Thoracic aorta (tissue), 2 donors: ENCODE measurements at places on chromosomes 2 and 18.

DNA sequence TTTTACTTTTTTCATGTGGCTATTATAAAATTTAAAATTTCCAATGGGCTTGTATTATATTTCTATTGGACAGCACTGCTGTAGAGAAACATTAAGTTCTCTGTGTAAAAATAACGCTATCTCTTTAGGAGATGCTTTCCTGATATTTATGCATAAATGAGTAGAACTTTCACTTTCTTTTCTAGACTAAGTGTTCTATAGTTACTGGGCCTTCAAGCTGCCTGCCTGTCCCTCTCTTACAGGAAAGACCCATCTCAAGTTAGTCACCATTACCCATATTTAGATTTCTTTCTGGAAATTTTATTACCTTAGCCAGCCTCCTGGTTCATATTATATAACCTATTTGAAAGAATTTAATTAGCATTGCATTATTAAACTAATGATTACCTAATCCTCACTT, 4.8 kb downstream of the ITGA4 start:
- DNase-seq: no peak

DNA sequence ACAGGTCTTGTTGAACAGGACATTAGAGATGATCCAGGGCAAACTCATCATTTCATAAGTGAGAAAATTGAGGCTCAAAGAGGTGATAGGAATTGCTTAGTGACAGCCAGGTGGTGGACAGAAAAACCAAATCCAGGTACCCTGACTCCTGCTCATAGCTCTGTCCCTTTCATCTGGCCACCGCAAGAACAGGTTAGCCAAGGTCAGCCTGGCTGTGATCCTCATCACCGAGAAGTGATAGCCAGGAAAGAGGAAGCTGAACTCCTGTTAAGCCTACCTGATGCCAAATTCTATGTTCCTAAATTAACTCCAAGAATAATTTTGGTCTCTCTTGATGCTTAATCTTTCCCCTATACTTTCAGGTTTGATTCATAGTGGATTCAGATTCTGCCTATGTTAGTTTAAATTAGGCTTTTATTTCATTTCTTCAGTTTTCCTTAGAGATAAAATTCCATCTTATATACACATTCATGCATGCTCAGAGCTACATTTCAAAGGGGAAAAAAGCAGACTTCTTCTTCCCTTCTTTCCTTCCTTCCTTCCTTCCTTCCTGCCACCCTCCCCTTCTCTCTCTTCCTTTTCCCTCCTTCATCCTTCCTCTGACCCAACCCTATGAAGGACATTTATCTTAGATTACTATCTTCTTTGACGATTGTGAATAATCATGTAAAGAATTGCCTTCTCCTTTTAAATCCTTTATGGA, 17.3 kb upstream of the CRIM1 start:
- DNase-seq: no peak

- DNase-seq: no peak
Observed at GRCh38 chr18:12038082-12038638, 55.5 kb upstream of the ANKRD62 start.

DNA sequence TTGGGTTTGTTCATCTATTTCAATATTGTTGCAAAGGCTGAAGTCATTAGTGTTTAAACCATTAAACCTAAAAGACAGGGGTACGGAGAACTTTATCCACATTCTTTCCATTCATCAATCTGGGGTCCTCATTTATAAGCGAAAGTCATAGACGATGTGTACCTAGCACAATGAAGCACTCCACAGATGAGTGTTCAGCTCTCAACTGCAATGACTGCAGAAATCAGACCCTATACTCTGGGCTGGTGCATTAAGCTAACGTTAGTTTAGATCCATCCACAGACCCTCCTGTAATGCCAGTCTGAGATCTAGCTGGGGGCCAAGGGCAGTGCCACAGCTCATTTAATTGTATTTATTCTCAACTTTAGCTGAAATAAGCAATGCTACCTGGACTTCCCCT, 155.2 kb downstream of the AFF3 start:
- DNase-seq: no peak

GRCh38 chr2:1277634-1278033, 135.6 kb upstream of the TPO start:
- no peak for DNase-seq

DNA sequence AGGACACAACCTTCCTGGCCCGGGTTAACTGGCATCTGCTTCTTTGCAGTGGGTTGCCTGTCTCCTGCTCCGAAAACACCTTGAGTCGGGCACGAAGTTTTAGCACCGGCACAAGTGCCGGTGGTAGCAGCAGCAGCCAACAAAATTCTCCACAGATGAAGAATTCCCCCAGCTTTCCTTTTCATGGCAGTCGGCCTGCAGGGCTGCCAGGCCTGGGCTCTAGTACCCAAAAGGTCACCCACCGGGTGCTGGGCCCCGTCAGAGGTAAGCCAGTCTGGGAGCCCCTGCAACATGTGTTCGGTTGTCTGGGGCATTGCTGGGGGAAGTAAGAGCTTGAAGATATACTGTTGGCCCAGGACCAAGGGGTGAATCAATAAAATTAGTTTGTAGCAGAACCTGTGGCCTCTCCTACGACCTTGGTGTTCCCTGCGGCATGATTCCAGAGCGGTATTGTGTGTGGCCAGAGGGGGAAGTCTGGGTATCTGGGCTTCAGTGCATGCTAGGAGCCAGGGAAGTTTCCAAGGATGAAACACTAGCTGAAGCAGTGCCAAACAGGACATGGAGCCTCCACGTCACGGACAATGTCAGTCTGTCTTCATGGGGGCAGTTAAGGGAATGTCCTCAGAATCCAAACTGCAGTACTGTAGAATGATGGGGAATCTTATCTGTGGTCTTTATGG, 7.8 kb downstream of the AGBL5 start:
- DNase-seq: no peak

DNA sequence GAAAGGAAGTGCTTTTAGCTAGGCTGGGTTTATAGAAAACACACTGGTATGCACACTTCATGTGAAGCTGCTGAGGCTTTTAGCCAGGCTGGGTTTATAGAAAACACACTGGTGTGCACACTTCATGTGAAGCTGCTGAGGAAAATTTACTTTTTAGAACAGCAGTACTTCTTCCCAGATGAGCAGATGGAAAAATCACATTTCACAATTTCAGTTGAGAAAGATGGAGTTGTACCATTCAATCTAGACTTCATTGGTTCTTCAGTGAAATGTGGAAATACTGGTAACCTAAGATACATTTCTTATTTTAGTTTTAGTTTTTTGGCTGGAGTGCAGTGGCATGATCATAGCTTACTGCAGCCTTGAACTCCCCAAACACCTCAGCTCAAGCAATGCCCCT, 11.1 kb downstream of the SNTG2 start:
- DNase-seq: no peak

DNA sequence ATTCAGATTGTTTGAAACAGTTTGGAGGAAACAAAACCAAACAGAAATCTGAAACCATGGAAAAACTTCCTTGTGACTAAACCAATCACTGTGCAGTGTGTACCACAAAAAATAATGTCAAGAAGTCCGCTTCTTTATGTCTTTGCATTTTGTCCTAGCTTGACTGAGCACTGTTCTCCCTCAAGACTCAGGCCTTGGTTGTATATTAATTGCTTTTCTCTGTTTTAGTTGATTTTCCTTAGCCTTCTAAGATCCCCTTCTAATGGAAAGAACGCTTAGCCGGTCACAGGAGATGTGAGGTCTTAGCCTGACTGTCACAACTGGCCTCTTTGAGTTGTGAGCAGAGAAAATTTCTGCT, 56.6 kb downstream of the LCLAT1 start:
- DNase-seq: no peak

DNA sequence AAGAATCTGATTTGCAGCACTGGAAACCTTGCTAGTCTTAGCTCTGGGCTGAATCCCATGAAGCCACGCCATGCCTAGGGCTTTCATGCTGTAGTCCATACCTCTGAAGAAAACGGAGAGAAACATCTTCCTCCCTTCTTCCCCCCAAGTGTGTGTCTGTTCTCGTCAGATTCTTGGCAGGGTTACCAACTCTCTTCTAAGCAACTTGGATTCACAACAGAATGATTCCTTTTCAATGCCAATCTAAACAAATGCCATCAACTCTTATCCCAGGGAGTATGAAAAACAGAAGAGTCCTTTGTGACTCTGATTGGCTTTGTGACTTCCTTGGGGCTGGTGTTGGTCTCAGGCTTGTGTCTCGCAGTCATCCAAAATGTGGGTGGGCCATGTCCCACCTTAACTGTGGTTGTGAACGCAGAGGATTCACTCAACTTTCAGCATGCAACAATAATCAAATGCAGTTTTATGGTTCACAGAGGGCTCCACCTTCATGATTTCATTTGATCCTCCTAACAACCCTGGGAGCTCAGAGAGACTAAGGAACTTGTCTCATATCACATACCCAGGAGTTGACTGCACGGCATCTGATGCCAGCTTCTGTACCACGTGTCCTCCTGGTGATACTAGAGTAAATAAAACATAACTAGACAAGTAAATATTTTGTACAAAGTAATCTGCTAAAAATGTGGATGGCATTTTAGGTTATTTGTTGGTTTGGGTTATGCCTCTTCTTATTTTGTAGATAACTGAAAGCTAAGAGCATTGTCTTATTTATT, 186.0 kb upstream of the TNP1 start:
- no peak for DNase-seq

DNA sequence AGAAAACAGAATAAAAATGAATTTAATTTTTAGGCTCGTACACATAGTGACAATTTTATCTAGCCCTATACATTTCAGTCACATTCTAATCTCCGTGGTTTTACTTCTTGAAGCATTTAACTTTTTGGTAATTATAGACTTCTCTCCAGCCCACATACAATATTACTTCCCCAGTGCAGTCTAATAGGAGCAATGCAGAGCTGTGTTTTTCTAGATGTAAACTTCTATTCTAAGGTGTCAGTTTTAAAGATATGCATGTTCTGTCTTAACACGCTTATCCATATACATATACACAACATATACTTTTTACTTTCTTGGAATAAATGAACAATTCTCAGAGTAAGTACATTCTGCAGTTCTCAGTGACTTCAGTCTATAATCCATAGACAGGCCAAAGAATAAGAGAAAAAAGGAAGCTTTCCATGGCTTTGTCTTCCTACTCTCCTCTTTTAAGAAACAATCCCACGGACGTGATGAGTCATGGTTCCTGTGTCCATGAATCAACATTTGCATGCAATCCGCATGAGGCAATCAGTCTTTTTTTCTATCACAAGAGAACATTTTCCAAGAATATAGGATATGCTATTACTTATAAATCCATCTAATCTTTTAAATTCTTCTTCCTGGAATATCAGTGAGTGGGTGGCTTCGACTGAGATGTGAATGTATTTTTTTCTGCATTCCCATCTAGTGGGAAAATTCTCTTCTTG, 42.8 kb downstream of the CCDC102B start:
- DNase-seq: no peak

- DNase-seq: no peak
Observed at GRCh38 chr2:1799174-1799573, 54.9 kb upstream of the PXDN start.

DNA sequence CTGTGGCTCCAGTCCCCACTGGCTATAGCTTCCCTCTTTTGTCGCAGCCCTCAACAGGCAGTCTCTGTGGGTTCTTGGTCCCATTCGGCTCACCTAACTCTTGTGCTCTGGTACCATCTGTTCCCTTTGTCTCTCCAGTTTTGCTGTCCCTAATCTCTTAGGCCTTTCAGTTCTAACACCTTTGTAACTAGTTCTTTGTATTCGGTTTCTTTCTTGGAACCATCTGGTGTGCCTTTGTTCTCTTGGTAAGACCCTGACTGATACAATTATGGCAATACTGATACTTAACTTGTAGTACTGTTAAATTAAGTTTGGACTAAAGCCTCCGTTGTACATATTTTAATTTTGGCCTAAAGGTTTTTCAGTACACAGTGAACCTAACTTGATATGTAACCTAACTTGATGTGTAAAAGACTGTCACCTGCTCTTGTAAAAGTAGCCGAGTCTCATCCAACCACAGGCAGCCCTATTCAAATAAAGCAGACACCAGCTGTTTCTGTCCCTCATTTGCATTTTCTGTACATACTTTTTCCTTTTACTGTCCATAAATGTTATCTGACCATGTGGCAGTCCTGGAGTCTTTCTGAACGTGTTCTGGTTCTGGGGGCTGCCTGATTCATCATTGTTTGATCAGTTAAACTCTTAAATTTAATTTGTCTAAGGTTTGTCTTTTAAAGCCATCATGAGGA, 4.8 kb upstream of the MRPL44 start:
- no peak for DNase-seq

DNA sequence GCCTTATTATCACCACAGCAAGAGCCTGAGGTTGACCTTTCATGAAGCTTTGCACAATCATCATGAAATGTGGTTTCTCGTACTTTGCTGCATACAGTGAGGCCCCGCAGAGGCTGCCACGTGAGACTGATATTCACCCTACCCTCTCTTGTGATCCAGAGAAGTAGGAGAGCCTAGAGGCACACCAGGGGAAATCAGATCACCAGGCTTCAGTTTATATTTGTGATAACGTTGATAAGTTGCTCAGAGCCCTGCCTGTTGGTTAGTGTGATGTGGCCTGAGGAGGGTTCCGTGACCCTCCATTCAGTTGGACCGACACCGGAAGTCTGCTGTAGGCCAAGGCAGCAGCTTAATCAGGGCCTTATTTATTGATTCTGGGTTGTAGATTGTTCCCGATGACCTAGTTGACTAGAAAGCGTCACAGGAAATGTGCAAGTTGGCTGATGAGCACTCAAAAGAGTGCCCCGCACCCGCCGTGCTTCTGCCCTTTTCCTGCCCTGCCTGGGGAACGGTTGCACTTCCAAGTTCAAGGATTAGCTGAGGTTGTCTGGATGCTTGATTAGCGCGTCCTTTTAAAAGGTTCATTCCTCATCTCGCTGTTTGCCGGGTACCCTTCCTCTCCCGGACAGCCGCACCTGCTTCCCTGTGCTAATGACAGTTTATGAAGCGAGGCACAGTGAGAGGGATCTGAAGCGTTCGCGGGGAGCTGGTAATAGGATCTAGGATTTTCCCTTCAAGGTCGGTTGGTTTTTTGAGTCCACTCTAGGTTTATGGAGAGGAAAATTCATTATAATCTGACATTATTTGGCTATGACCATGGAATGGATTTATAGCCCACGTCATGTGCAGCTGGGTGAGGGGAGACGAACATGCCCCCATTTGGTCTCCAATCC, 146.4 kb downstream of the SH3RF3 start:
- DNase-seq: no peak

GRCh38 chr2:8525582-8526402, 156.1 kb upstream of the ID2 start:
- no peak for DNase-seq

DNA sequence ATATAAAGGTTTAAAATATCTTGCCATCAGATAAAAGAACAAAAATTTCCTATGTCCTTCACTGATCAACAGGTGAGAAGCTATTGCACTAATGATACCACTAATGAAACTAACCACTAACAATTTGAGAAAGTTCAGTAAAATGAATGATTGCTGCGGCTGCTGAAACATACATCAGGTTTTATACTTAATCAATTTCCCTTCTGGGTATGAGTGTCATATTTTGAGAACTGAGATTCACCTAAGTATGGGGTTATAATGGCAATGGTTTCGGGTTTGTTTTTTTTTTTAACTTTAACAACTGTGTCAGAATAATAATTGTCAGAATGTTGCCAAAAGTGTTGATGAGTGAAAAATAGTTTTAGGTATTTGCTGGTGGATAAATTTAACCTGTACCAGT, 151.3 kb upstream of the SLC39A10 start:
- DNase-seq: no peak

- DNase-seq: no peak
Observed at GRCh38 chr18:22084547-22084946, 84.8 kb upstream of the GATA6 start.
